Stimulated activated naive CD8-positive, alpha-beta T cell treated with anti-CD3 and anti-CD28 coated beads, Interleukin-15, Interleukin-2, amounts not matched to agents 100 U/mL and 50 U/mL, for 24 hours (primary cell): ENCODE measurements at places on chromosomes 13 and 19.

GRCh38 chr13:21638319-21639282 lies 32.3 kb upstream of the FGF9 start:
- peak; percentile 22 for DNase-seq

DNA sequence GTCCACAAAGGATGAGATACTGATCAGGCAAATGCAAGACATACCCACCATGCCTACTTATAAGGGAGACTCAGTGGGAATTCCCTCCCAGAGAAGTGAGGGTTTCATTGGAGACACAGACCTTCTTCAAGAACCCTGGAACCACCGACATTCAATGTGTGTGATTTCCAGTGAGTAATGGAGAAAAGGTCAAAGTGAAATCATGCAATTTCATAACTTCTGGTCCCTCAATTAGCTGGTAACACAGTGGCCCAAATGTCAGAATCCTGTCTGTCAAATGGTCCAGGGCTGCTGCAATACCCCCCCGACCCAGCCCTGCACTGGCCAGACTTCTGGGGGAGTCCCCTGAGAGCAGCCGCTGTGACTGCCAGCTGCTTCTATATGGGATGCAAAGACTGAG lies 4.7 kb upstream of the METTL21C start:
- no peak for DNase-seq

DNA sequence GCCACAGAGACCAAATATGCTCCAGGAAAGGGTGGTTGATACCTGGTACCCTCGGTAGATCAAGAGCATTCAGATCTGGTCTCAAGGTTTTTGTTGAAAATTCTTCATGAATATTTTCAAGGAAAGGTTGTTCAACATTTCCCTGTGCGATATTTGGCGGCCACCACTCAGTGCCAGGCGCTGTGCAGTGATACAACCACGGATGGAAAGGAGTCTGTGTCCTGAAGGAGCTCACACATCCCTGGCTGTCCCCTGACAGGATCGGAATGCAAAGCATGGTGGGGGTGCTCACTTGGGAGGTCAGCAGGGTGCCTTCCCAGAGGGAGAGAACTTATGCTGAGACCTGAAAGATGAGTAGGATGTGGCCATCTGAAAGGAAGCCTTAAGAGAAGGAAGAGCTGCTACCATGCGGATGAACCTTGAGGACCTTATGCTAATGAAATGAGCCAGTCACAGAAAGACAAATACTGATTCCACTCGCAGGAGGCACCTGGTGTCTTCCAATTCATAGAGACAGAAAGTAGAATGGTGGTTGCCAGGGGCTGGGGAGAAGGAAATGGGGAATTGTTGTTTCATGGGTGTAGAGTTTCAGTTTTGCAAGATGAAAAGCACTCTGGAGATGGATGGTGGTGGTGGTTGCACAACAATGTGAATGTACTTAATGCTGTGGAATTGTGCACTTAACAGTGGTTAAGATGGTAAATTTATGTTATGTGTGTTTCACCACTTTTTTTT lies 41.6 kb downstream of the HSPH1 start:
- no peak for DNase-seq

DNA sequence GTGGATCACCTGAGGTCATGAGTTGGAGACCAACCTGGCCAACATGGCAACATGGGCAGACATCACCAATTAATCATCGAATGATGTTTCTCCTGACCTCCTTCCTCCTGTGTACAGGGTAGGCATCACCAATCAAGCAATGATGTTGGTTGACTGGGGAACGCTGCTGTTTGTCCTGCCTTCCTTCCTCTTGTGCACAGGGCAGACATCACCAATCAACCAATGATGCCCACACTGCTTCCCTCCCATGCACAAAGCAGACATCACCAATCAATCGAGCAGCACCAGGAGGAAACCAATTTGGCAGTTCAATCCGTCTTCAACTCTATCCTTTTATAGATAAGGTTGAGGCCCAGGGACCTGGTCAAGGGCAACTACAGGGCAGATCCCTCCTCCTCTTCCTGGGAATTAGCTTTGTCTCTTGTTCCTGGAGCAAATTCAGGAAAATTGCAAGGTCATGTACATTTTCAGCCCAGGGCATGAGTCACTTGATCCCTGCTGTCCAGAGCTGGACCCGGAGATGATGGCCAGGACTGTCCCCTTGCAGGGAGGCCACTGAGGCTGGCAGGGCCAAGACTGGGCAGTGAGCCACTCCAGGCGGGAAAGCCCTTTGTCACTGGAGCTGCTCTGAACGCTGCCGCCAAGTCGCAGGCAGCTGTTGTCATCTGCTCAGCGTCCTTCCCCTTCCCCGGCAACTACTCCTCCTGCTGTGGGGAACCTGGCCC lies 5.3 kb upstream of the CSNK1G2 start:
- no peak for DNase-seq

DNA sequence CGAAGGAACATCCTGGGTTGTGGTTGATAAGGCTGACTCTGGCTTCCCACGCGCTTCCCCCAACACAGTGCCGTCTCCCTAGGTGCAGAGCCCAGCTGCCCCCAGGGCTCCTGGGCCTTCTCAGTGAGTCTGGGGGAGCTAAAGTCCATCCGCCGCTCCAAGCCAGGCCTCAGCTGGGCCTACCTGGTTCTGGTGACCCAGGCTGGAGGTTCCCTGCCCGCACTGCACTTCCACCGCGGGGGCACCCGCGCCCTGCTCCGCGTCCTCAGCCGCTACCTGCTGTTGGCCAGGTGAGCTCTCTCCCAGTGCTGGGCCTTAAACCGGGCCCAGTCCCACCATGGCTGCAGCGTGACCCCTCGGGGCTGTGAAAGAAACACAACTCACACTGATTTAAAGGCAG lies 3.7 kb downstream of the TBC1D17 start:
- DNase-seq, result no peak

DNA sequence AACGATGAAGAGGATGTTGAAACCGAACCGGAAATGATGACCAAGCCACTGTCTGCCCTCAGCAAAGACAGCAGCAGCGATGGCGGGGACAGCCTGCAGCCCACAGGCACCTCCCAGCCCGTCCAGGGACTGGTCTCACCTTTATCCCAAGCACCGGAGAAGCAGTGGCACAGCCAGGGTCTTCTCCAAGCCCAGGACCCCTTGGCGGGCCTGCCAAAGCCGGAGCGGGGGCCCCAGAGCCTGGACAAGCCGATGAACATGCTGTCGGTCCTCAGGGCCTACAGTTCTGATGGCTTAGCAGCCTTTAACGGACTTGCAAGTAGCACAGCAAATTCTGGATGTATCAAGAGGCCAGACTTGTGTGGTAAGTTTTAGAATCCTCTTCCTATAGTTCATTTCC lies 177.0 kb downstream of the ZNF536 start:
- no peak for DNase-seq

- DNase-seq, result no peak
Observed at GRCh38 chr19:50838239-50838638, 4.9 kb upstream of the KLK15 start.

GRCh38 chr13:109091249-109091648 lies 461.8 kb downstream of the MYO16 start:
- DNase-seq, result no peak

GRCh38 chr19:49327878-49328544 lies 3.0 kb upstream of the SLC6A16 start:
- DNase-seq, result peak; percentile 61

GRCh38 chr13:113110048-113110851 lies 4.7 kb downstream of the F7 start:
- peak; percentile 28 for DNase-seq

- DNase-seq, result peak; percentile 30
Observed at GRCh38 chr19:47315125-47315821, 5.6 kb downstream of the C5AR1 start.

GRCh38 chr19:47157431-47158321 lies 27.0 kb downstream of the SAE1 start:
- DNase-seq, result peak; percentile 36

GRCh38 chr19:16206046-16206605 lies 8.4 kb downstream of the AP1M1 start:
- no peak for DNase-seq

DNA sequence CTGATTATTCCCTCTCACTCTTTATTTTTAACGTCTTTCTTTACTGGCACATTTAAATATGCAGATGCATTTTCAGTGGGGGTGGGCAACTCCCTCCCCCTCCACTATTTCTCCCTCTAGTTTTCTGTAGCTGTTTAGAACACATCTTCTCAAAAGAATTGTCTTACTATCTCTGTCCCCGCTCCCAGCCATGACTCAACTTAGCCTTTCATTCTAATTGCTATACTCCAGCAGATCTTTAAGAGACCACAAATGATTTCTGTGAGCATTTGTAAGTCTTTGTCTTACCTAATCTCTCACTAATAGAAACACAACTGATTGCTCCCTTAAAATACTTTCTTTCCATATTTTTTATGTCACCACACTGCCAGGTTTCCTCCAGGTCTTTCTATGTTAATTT lies 350.9 kb downstream of the SPRY2 start:
- DNase-seq, result no peak

- no peak for DNase-seq
Observed at GRCh38 chr13:99294958-99295357, 12.2 kb downstream of the GPR183 start.

GRCh38 chr19:33815380-33816340 lies 19.0 kb downstream of the KCTD15 start:
- DNase-seq, result no peak

DNA sequence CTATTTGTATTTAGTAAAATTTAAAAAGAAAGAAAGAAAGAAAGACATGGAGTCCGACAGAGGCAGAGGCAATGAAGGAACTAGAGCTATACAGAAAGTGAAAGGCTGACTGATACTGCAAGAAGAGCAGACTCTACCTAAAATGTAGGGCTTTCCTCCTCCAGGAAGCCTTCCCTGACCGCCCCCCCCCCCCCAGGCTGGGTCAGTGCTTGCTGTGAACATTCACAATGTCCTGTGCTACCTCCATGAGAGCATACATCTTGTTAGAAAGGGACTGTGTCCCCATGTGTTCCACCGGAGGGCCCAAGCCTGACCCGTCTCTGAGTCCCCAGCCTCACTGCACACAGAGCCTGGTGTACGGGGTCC lies 5.7 kb upstream of the CA11 start:
- DNase-seq, result no peak

- no peak for DNase-seq
Observed at GRCh38 chr13:41905600-41906254, 55.2 kb downstream of the VWA8 start.

- no peak for DNase-seq
Observed at GRCh38 chr13:44921931-44922758, 67.1 kb downstream of the NUFIP1 start.

- DNase-seq, result no peak
Observed at GRCh38 chr13:89748716-89749115, 1598.8 kb upstream of the MIR17HG start.

- no peak for DNase-seq
Observed at GRCh38 chr19:1799695-1800342, 12.3 kb downstream of the ATP8B3 start.

DNA sequence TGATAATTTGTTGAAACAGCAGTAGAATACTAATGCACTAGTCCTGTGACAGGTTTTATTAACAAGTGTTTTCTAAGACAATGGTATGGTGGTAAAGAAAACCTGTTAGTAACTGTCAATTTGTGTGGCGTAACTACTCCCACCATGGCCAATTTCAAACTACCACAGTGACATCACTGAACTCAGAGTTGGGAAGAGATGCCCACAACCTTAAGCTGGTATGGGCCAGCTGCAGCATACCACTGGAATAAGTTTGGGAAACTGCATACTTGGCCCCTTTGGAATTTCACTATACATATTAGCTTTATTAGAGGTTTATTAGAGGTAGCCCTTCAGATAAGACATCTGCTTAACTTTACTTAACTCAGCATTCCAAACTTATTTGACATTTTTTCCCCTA lies 419.4 kb downstream of the NDFIP2 start:
- DNase-seq, result no peak

- DNase-seq, result peak; percentile 97
Observed at GRCh38 chr19:1239796-1240737, 1.5 kb upstream of the ATP5F1D start.

DNA sequence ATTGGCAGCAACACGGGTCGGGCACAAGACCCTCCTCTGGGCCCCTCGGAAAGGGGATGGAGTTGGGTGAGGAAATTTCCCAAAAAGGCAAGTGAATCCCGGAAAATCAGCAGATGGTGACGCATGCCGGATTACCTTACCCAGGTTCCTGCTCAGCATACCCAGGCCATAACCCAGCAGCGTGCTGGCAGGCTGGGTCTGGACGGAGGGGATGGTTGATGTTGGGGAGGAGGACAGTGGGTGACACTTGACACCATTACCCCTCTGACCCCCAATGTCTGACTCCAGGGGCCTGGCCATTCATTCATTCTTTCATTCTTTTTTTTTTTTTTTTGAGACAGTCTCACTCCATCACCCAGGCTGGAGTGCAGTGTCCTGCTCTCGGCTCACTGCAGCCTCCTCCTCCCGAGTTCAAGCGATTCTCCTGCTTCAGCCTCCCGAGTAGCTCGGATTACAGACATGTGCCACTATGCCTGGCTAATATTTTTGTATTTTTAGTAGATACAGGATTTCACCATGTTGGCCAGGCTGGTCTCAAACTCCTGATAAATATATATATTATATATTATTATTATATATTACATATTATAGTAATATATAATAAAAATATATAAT lies 799 bp downstream of the PVR start:
- DNase-seq, result peak; percentile 22

GRCh38 chr13:108407495-108407894 lies 138.0 kb downstream of the TNFSF13B start:
- no peak for DNase-seq

DNA sequence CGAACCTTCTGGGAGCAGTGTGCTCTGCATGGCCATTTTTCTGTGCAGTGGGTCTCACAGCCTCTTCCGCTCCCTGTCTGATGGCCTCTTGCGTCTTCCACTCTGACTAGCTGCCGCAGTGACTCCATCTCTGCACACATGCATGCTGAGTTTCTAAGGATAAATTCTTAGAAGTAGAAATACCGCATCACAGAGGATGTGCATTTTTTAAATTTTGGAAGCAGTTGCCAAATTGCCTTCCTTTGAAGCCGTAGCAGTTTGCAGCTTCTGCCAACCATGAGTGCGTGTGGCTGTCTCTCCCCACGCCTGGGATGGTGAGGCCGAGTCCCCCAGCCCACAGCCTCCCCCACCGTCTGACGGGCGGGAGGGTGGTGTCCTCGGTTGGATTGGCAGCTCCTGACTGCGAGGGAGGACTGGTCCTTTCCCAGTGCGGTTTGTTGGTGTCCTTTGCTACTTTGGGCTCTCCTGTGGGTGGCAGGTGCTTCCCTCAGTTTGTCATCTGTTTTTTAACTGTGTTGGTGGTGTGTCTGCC lies 9.8 kb downstream of the FZR1 start:
- no peak for DNase-seq
